ENCODE measurements at places on chromosomes 7 and 10. TPM values are rescaled to one million over a fixed set of nuclear protein-coding genes. Genes with fewer than 3 reads are reported as not detected.

- peaks cover 7% of the 10 kb centered on the region for H3K4me1 ChIP-seq
- H3K27me3 ChIP-seq, result no peaks in the 10 kb centered on the region
- no peak for DNase-seq
- no peak overlapping the region for H3K27ac ChIP-seq
- no peaks in the 10 kb centered on the region for H3K36me3 ChIP-seq
- H3K4me3 ChIP-seq, result no peak overlapping the region
Observed at GRCh38 chr10:27826369-27826768, 80.8 kb upstream of the MKX start.

PRPS1L1 gene
- not detected for total RNA-seq

BMPER gene
- 2.9 TPM for total RNA-seq

GRCh38 chr7:513521-514166 lies 6.0 kb downstream of the PDGFA start:
- peaks cover 57% of the 10 kb centered on the region for H3K4me1 ChIP-seq
- DNase-seq, result no peak
- peaks cover 28% of the 10 kb centered on the region for H3K36me3 ChIP-seq

SPDYE2 gene
- total RNA-seq, result not detected

GRCh38 chr7:155979994-155980393 lies 167.7 kb upstream of the SHH start:
- H3K27me3 ChIP-seq, result peaks cover 79% of the 10 kb centered on the region
- no peaks in the 10 kb centered on the region for H3K4me1 ChIP-seq
- H3K4me3 ChIP-seq, result no peak overlapping the region
- H3K36me3 ChIP-seq, result no peaks in the 10 kb centered on the region

Measured in left ventricle myocardium inferior (tissue), 1 donor.